ENCODE measurements at places on chromosomes 3 and 15.

DNA sequence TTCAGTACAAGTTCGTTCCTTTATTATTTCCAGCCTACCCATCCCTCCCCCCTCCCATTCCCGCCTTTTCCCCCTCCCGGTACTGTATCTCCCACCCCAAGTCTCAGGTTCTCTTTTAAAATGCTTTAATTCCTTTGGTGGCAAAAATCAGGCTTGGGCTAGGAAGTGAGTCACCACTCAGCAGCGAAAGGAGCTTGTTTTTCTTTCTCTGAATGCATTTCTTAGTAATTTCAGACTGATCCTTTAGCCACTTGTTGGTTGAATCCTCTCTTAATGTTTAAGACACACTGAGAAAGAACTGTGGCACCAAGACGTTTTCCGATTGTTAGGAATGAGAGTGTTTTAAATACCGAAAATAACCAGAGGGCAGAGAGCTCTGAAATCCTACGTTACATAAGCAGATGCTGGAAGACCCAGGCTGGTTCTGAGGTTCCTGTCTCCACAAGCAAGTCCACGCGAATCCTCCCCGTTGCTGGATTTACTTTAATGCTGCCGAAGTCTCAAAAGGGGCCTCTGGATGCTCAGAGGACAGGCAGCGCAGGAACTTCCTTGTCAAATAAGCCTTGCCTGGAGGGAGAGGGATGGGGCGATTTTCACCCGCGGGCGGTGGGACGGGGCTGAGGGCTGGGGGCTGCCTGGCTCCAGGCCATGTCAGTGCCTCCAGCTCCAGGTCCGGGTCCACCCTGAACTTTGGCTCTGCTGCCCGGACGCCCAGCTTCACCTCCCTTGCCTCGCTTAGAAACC is 854 bp upstream of the COL8A1 start:
- no peak for DNase-seq

DNA sequence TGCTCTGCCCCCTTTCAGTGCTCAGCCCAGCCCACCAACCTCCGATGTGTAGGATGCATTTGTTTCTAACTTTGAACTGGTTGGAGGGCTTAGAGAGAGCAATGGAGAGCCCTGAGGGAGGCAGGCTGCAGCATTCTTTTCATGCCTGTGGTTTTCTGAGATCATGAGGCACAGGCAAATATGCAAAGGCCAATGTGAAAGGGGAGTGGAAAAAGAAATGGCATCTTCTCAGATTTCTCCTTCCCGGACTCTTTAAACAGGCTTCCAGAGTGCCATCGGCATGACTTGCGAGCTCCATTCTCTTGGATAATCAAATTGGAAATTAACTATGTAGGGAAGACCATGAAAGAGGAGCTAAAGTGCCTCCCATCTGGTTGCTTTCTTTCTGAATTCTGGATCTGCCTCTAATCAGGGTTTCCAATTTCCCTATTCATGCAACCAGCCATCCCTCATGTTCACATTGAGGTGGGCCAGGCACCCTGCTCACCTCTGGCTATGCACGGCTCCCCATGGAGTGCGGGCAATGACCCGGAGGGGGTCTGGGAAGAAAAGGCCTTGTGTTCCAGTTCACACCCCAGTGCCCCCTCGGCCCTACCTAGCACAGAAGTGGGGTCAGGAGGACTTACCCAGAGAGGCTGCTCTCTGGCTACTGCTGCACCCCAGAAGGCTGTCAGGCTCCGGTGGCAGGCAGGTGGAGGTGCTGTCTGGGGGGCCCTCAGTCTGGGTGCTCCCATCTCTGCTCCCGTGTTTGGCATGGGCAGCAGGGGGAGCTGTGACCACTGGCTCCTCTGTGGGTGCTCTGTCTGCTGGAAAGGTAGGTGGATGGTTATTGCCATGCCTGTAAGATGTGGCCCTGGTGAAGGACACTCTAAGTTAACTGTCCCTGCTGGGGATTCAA is 16.1 kb downstream of the AMOTL2 start:
- DNase-seq, result no peak

- no peak for DNase-seq
Observed at GRCh38 chr3:13378155-13378554, 42.0 kb downstream of the NUP210 start.

DNA sequence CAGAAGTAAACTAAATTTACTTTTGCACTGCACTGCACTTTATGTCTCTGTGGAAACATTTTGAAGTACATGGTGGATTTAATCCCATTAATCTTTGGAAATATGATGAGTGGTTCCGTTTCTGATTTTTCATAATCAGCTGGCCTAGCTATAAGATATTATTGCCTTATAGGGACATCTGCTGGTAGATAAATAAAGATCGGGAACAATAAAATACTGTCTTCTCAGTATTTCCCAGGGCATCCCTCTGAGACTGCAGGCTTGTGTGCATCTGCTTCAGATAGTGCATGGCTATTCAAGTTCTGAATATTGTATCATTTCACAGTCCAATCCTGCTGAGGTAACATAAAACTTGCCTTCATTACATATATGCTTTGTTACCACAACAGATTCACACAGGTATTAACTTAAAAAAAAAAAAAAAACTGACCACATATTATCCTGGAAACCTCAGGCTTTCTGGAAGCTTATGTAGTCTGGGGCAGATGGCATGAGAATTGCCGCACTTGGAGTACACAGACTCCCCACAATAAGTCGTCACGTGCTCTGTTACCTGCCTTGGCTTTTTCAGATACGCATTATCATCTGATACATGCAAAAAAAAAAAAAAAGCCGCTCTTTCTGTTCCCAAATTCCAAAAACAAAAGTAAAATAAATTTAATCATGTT is 330.8 kb upstream of the AGTR1 start:
- DNase-seq, result no peak

GRCh38 chr3:185717121-185717520 is 107.7 kb downstream of the IGF2BP2 start:
- no peak for DNase-seq

DNA sequence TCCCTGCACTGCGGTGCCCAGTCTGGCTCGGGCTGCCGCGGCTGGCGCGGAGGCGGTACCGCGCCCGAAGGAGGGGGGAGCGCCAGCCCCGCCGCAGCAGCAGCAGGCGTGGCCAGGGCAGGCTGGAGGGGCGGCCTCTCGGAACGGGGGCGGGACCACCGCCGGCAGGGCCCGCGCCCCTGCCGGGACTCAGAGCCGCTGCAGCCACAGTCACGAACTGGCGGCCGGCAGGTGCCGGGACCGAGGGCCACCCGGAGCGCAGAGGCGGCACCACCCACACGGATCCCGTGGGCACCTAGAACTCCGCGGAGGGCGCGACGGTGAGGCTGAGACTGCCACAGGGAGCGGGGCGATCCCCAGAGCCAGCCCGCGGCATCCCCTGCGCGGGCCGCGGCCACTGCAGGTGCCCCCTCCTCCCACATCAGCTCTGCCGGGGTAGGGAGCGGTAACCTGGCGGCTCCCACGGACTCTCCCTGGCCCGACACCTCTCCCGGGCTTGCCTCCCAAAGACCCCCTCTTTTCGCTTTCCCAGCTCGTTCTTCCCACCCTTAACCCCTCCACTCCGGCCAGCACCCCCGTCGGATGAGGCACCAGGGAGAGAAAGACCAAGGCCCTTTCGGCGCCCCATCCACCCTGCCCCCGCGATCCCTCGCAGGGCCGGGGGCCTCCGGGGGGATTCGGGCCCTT is at the start of gene VWA5B2:
VWA5B2 (plus strand) TSS at position 192 of the 687 bp plus-strand sequence. CDS start 944 bp downstream, outside the sequence.
- DNase-seq, result peak; percentile 56

Data from activated CD4-positive, alpha-beta T cell treated with anti-CD3 and anti-CD28 coated beads for 1 hour (primary cell).